ENCODE measurements at places on chromosomes 4 and X.

DNA sequence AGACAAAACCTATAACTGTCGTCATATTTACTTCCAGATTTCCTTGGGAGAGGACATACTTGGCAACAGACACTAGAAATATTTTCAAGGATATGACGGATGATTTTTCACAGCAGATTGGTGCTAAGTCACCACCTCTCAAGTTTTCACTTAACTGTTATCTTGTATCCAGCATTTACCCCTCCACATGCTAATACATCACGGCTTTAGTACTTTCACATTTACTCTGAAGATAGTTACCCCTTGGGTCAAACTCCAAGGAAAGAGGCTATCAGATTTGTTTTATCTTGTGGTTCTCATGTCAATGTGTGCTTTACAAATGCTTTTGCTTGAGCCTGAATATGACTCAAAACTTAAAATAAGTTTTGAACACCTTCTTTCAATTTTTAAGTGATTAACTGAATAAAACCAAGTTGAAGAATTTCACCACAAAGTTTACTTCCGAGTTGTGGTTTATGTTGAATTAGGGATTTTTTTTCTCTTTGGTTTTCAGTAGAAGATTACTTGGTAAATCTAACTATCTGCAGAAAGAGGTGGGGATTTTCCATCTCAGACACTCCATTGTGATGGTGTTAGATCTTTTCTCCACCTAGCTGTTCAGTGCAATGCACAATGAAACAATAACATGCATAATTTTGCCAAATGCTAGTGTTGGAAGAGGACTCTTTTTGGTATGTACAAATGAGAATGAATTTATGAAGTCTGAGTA, 75.4 kb upstream of the FAT1 start:
- DNase-seq = no peak

- peak; percentile 59 for DNase-seq
Measured at GRCh38 chrX:13028871-13029636, 15.4 kb downstream of the FAM9C start.

DNA sequence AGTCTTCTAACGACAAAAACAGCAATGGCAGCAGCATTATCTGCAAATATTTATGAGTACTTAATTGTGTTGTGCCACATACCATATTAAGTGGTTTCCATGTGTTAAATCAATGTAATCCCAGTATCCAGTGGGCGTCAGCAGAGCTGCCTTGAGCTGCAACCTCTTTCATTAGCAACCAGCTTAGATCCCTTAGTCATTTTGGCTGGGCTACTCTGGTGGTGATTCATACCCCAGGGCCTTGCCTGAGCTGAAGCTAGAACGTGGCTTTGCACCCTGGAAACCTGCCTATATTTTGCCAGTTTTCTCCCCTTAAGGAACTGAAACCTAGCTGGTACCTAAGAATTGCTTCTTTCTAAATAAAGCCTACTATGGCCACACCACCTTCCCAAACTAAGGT, 474.3 kb upstream of the FTHL17 start:
- no peak for DNase-seq

DNA sequence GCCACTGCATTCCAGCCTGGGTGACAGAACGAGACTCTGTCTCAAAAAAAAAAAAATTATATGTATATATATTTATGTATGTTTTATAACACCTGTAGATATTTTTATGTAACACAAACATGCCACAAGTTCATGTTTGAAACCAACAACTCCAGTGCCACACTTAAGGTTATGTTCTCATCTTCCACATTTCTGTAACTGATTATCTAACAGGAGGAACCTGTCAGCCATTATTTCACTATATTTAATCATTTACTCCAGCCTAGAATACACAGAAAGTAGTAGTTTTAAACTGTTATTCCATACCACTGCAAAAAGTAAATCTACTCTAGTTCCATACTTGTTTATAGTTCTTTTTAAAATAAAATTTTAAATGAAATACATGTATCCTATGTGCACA, 32.3 kb downstream of the MCUB start:
- DNase-seq = no peak

GRCh38 chrX:29617725-29618124, 597.6 kb upstream of the MAGEB2 start:
- no peak for DNase-seq

DNA sequence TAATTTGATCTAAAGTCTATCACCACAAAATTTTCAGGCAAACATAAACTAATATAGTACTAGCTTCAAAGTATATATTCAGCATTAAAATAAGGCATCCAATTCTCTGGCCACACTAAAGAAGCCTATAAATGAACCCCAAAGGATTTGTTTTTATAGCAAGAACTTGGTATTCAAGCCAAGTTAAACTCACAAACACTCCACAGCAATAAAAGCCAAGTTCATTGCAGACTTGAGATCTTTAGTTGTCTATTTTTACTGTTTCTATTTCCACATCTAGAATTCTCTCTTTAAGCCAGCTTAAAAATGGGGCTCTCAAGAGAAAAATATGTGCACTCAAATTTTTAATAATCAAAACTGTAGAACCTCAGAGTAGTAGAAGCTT, 51.1 kb downstream of the WDFY3 start:
- DNase-seq = no peak

GRCh38 chrX:1403228-1403627, 11.3 kb upstream of the SLC25A6 start:
- DNase-seq = no peak

- DNase-seq = peak; percentile 87
Measured at GRCh38 chrX:112840382-112841113, at the start of gene AMOT. Gene AMOT (minus strand): TSS chrX:112840831. CDS start chrX:112823126, 17,705 bp downstream.
